ENCODE measurements at places on chromosomes 1 and 21.

DNA sequence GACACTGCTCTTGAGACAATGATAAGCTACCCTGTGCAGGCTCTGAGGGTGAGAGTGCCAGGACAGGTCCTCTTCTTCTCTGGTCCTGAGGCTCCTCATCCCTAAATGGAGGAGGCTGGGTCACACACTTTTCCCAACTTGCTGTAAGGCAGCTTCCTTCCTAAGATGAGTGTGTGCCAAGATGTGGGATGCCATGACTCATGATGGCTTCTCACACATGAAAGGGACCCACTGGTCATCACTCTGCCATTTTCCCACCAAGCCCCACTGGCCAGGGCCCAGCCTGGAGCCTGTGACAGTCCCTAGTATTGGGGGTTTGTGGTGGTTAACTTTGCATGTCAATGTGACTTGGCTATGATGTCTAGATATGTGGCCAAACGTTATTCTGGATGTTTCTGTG lies 54.4 kb downstream of the CNIH3 start:
- no peak for DNase-seq

DNA sequence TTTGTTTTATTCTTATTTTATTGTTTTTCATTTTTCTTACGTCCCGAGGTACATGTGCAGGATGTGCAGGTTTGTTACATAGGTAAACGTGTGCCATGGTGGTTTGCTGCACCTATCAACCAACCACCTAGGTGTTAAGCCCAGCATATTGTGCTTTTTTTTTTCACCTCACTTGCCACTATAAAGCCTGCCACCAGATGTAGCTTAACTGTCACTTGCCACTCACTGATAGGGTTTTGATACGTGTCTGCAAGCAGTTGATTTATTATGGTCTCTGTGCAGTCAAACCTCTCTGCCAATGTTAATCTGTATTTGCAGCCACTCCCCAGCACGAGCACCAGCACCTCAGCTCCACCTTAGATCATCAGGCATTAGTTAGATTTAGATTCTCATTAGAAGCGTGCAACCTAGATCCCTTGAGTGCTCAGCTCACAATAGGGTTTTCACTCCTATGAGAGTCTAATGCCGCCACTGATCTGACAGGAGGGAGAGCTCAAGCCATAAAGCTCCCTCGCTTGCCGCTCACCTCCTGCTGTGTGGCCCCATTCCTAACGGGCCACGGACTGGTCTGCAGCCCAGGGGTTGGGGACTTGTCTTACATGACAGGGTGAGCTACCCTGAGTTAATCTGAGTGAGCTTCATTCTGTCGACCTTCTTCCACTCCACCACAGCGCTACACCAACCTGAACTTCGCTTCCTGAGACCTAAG lies 17.9 kb upstream of the ABCG1 start:
- DNase-seq, result no peak

GRCh38 chr1:73593364-73593763 lies 604.6 kb downstream of the LRRIQ3 start:
- no peak for DNase-seq

DNA sequence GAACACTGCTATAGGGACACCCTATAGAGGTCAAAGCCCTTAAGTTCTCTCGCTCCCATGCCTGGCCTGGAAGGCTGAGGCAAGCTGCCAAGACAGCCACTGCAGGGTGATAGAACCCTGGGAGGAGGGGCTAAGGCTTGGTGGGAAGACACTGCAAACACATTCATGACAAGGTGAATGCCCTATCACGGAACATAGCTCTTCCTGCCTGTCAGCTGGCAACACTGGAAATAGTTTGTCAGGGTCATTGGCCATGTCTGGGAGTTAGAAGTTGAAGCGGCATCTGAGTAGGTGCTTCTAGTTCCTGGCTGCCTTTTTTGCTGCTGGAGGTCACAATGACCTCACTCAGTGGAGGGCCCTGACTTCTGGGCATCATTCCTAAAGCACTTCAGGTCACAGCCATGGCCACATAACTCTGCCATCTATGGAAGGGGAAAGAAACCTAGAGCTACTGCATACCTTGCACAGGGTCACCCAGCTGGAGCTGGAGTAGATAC lies 4.2 kb downstream of the FABP3 start:
- DNase-seq, result no peak
